ENCODE measurements at places on chromosomes 4 and X.

- DNase-seq, result no peak
These were observed 9.0 kb downstream of the FBXO8 start for GRCh38 chr4:174274436-174274835.

DNA sequence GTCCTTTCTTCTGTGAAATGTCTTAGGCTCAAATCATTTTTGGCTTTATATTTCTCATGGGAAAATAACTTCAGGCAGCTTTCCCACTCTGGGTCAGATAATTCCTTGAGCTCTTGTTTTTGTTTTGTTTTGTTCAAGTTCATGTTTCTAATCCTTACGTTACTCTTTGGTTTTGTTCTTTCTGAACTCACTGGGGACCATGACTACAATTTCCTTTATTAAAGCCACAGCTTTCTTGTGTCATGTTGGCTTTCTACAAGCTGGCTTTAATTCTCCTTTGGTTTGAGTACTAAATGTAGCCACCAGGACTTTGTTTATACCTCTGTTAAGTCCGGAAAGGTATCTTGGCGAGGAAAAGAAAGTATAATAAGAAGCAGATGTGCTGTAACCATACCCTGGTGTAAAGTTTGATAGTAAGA lies 30.8 kb upstream of the ANXA3 start:
- DNase-seq, result no peak

DNA sequence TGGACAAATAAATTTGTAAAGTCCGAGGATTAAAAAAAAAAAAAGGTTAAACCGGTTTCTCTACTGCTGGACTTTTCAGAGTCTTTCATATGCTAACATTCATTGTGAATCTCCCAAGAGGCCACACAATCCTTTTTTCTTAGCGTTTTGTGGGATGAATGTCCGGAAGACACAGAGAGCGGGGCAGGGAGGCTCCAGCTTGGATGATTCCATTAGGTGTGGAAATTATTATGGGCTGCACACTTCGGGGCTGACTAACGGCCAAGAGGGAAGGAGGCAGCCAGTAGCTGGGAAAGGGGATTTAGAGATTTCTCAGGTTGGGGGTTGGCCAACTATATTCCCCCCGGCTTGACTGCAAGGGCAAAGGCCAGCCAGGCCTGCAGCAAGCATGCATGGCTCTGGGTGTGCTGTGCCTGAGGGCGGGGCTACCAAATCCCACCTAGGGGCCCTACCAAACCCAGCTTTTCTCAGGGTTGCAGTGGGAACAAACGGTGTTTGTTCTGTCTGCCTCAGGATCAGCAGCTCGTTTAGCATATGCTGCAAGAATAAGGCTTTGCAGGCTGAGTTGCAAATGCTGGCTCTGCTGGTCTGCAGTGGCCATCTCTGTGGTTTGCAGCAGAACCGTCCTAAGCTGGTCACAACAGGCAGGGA lies 28.6 kb downstream of the NYX start:
- DNase-seq, result no peak

- DNase-seq, result no peak
These were observed 611.3 kb upstream of the CPXCR1 start for GRCh38 chrX:88135735-88136134.

- no peak for DNase-seq
These were observed 64.3 kb upstream of the CCDC160 start for GRCh38 chrX:134172588-134173259.

DNA sequence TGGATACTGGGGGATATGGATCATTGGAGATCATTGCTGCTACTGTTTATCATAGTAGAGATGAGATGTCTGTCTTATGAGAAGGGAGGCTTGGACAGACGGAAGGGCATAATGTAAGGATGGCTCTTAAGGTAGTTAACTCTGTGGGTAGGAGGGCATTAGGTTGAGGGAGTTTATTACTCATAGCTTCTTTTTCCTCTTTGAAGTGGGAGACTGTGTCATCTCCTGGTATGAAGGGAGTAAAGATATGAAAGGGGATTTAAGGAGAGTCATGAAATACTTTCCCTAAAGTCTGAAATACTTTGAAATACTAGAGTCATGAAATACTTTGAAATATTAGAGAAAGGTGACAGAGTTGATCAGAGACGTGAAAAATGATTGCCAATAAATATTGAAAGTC lies 255.5 kb upstream of the PITX2 start:
- no peak for DNase-seq

- DNase-seq, result no peak
These were observed 50.5 kb upstream of the GUCY1A1 start for GRCh38 chr4:155616117-155616516.

DNA sequence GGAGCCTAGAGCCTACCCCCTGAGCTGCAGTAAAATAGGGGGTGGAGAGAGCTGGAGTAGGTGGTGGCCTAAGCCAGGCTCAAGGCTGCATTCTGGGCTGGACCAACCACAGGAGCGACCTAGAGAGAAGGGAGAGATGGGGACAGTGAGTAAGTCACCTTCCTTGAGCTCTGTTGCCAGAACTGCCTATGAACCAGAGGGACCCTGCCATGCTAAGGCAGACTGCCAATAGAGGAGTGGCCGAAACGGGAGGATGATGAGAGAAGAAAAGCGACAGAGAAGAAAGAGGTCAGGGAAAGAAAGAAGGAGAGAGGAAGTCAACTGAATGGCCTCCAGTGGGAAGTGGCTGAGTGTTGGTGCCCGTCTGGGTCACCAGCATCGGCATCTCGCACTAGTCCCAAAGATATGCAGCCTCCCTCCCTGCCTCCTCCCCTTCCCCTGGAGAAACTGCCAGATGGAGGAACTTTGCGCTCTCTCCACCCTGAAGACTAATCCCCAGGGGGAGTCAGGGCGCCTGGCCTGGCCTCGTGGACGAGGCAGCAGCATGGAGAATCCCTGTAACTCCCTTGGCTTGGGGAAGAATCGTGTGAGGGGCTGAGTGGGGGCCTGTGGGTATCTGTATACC lies 28.8 kb downstream of the ELF4 start:
- DNase-seq, result no peak

- no peak for DNase-seq
These were observed 102.1 kb downstream of the CPZ start for GRCh38 chr4:8694651-8695151.

DNA sequence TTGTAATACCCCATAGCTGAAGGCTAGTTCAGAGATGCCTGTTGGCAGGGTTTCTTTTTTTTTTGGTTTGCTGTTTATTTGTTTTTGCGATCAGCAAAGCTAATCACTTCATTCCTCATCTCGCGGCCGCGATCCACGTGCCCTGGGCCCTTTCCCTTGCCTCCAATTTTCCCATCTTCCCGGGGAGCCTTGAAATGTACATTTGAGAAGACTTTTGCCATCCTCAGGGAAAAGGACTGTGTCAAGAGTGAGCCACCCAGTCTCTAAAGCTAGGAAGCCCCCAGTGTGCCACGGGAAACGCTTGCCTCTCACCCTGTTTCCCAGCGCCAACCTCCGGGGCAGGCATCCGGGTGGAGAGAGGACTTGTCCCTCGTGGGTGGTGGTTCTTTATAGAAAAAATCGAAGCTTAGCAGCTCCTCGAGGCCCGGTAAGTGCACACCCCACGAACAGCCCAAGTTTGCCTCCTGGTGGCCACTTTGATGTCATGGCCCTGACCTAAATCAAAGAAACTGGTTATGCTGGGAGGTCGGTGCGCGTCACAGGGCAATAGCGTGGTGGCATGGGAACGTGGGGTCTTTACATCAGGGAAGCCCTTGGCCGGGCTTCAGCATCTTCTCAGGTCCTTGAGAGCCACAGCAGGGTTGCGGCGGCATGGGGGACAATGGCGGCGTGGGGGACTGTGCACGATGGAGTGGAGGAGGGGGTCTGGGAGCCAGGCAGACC lies 42.0 kb downstream of the MAP7D3 start:
- DNase-seq, result peak; percentile 77

- DNase-seq, result no peak
These were observed 99.5 kb upstream of the ITM2A start for GRCh38 chrX:79466636-79467035.

DNA sequence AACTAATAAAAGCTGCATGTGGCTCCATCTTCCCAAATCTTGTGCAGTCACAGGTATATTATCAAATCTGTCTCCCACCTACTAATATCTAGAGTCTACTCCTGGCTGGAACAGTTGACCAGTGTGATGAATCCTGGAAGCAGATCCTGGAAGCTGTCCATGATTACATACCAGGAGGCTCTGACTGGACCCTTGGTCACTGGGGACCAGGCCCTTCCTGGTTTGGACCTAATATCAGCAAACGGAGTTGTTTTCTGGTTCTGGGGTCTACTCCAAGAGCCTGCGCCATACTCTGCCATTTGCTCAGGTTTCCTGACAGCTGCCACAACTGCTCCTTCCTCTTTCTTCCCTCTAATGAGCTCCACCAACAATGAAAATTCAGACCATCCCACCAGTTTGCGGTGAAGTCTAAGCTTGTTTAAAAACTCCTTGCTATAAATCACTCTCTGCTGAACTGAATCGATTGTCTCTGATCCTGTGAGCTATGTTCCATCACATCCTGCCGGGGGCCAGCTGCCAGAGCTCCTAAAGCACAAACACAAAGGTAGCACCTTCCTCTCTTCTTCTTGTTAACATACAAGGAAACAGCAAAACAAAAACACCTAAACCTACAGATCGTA lies 114.2 kb downstream of the PALLD start:
- no peak for DNase-seq

DNA sequence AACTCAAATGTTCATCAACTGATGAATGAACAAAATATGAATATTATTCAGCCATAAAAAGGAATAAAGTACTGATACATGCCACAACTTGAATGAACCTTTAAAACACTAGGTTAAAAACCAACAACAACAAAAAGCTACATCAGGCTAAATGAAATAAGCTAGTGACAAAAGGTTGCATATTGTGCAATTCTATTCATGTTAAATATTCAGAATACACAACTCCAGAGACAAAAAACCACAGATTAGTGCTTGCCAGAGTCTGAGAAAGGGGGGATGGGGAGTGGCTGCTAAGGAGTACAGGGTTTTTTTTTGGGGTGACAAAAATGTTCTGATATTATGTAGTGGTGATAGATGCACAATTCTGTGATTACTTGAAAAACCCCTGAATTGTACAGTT lies 58.5 kb downstream of the HAUS3 start:
- no peak for DNase-seq

DNA sequence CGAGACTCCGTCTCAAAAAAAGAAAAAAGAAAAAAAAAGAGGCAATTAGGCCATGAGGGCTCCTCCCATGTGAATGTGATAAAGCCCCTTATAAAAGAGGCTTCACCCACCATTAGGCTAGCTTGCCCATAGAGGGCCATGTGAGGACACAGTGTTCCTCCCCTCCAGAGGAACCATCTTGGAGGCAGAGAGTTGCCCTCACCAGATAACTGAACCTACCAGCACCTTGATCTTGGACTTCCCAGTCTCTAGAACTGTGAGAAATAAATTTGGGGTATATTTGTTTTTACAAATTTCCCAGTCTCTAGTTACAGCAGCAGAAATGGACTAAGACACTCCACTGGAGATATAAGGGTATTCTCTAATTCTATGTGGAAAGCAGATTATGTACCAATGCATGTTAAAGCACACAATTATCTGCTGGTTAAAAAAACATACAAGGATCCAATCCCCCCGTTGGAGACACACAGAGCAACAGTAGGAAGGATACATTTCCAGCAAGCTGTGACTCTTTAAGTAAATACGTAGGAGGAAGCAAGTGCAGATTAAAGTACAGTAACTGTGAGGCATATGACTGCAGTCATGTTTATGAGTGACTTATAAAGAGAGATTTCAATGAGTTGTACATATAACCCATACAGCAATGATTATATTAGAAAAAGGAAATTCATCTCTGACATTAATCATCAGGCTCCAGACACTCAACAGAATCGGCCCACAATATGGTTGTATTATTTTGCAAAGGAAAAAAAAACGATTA lies 21.4 kb downstream of the SH3RF1 start:
- no peak for DNase-seq

- no peak for DNase-seq
These were observed 5.0 kb downstream of the HPSE start for GRCh38 chr4:83329521-83330110.

GRCh38 chr4:150828159-150828558 lies 186.9 kb downstream of the LRBA start:
- DNase-seq, result no peak

DNA sequence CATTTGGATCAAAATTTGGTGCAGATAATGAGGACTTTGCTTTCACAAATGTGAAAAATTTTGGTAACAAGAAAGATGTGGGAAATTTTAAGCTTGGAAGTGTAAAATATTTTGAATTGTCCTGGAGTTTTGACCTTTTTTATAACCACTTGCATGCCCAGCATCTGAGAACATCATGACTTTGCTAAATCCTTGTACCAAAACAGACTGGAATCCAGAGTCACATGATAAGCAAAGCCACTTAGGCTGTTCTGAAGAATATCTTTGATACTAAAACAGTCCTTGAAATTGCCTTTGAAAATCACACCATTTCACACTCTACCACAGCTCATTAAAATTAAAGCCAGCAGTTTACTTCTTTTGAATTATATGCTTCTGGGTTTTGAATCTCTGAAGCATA lies 2.5 kb upstream of the PPM1K start:
- DNase-seq, result no peak

GRCh38 chr4:111210595-111210994 lies 587.7 kb upstream of the PITX2 start:
- DNase-seq, result no peak

GRCh38 chrX:31099536-31100090 lies 27.8 kb upstream of the FTHL17 start:
- no peak for DNase-seq

DNA sequence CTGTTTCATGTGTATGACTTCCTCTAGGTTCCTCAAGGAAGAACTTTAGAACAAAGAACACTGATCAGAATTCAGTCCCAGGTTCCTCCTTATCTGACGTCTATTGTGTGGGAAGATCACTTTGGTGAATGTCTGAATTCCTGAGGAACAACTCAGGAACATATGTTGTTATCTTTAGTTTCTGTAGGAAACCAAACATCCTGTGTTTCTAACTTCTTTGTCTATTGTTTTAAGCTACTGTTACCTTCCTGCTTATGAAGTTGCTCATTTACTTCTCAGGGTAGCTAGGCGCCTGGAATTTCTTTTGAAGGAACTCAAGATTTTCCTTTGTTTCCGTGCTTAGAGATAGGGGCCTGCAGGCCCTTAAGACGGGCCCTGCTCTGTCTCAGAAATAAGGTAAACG lies 46.2 kb downstream of the MAGEB5 start:
- DNase-seq, result no peak

DNA sequence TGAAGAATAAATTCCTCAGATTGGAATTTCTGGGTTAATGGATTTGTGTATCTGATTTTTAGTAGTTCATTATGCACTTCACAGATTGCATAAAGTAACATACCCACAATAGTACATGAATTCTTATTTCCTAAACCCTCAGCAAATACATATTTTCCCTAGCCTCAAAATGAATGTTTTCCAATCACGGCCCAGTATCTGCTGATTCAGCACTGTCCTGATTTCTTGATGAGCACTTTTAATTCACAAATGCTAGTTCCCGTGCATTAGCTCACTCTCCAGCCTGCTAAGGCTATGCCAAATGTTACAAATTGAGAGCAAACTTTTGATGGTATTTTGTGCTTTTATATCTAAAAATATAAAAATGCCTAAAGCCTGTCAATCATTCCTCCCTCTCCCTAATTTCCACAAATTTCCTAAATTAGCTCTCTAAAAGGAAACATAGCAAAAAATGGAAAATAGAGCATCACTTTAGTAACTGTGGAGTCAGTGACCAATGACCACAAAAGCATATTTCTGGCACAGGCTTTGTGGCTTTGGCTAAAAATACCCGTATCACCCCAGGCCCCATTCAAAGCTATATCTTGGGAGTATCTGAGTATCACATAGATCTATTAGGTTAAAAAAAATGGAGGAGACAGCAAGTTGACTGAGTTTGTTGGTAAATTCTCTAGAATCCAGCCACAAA lies 75.5 kb downstream of the NAF1 start:
- DNase-seq, result no peak
